Melanocyte of skin (primary cell): ENCODE measurements at places on chromosomes 2 and 18. TPM values are rescaled to one million over a fixed set of nuclear protein-coding genes. Genes with fewer than 3 reads are reported as not detected.

PROM2 gene
- 0.34 and 0.36 TPM in 2 replicates for total RNA-seq

NABP1 gene
- total RNA-seq, result 27.0 and 34.9 TPM in 2 replicates

ABCG8 gene
- total RNA-seq, result 0.15 TPM in 1 of 2 replicates, not detected in the other

SLC4A5 gene
- total RNA-seq, result 1.00 and 1.7 TPM in 2 replicates

ZNF396 gene
- total RNA-seq, result 1.1 and 2.1 TPM in 2 replicates

SPEG gene
- total RNA-seq, result under 0.01 and 0.36 TPM in 2 replicates

DPP4 gene
- 126 and 140 TPM in 2 replicates for total RNA-seq

C2orf15 gene
- total RNA-seq, result 0.15 TPM in 1 of 2 replicates, not detected in the other

DNAH6 gene
- under 0.01 and 0.34 TPM in 2 replicates for total RNA-seq

DSC2 gene
- not detected in 2 replicates for total RNA-seq

NGEF gene
- under 0.01 TPM in 1 of 2 replicates, not detected in the other for total RNA-seq
